Mammary epithelial cell (primary cell): ENCODE measurements at places on chromosomes 12 and 14. TPM values are rescaled to one million over a fixed set of nuclear protein-coding genes. Genes with fewer than 3 reads are reported as not detected.

FAM222A gene
- 0.16 and 1.3 TPM in 2 replicates for total RNA-seq

GRCh38 chr12:46387670-46388069, 15.1 kb upstream of the SLC38A2 start:
- DNase-seq: no peak

SERPINA10 gene
- total RNA-seq: not detected in 2 replicates

DNA sequence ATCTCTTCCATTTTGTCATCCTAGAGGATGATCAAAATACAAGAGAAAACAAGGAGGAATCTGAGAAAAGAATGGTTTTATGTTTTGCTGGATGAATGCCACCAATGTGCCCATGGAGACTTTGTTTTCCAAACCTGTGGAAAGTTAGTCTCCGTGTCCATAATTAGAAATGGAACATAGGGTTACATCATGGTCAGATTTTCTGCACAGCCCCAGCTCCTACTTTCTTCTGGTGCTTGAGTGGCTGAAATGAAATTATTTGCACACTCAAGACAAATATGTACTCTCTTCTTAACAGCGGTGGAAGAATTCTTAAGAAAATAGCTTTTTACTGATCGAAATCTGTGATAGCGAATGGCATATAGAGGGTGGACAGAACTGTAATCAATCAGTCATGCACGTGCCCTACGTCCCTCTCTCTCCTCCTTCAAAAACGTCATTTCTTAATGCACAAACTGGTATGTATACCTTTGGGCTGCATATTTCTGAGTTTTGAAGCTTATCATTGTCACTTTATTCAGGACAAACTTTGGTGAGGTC, 825.2 kb downstream of the AACS start:
- DNase-seq: no peak

GPRC5D gene
- total RNA-seq: not detected in 2 replicates

CACNA2D4 gene
- not detected in 2 replicates for total RNA-seq

DNA sequence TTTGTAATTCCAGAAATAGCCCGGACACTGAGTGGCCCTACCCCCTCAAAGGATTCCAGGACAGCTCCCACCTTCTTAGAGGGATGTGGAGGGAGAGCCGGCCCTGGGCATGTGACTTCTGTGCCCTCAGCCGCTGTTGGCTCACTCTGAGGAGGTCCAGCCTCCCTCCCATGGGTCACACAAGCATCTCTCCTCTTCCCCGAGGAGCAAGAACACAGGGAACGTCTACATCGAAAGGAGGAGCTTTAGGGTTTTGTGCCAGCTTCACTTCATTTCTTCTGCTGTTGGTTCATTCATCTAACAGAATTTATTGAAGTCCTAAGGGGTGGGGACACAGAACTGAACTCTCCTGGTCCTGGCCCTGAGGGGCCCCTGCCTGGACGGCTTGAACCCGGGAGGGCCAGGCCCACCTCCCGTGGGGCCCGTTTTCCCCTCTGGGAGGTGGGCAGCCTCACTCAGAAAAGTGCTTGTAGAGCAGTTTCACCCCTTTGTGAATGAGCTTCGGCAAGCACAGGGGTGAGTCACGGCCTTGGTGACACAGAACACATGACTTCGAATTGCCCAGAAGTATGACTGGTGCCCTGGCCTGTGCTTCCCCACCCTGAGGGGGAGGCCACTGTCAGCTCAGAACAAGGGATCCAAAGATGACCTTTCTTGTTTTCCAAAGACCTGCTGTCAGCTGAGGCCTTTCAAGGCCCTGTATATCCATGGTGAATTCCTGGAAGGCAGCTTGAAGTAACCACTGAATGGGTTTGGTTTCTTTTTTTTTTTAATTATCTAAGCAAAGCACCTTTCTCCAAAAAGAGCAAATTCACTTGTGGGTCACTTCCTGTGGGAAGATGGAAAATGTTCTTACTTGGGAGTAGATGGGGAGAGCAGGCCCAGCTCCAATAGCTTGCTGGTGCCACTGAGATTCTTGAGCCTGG, 39.2 kb downstream of the NFKBIA start:
- peak; percentile 92 for DNase-seq

PIANP gene
- not detected in 2 replicates for total RNA-seq

DNA sequence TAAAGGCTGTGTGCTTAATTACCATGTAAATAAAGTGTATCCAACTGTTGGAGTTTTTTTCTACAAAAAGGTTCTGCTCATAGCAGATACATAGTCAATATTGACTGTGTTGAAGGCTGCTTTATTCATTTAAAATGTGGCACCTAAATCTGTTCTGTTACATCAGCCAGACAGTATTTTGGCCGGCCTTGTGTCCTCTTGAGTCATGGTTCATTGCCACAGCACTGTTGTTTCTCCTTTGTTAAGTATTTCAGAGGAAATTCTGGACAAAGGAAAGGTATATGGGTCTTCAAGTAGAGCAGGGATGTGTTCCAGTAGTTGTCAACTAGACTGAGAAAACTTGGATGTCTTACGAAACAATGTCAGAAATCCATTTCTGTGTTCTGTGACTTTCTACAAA, 95.5 kb downstream of the SLC38A6 start:
- no peak for DNase-seq

DNA sequence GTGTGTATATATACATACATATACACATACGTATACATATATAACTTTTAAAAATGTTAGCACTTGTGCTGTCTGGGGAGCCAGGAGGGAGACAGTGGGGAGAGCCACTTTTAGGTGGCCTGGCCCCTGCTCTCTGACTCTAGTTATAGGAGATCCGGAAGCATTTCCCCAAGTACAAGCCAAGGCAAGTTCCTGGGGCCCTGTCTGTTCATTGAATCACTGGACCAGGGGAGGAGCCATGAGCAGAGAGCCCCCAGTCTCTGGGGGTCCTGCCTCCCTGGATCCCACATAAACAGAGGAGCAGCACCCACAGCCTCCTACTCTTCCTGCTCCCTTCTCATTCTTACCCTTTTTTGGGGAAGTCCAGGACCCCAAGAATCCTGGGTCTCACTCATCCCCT, 45.4 kb upstream of the TMED10 start:
- peak; percentile 82 for DNase-seq

MYF5 gene
- not detected for total RNA-seq

OTX2 gene
- not detected for total RNA-seq

SYNDIG1L gene
- not detected for total RNA-seq

DNA sequence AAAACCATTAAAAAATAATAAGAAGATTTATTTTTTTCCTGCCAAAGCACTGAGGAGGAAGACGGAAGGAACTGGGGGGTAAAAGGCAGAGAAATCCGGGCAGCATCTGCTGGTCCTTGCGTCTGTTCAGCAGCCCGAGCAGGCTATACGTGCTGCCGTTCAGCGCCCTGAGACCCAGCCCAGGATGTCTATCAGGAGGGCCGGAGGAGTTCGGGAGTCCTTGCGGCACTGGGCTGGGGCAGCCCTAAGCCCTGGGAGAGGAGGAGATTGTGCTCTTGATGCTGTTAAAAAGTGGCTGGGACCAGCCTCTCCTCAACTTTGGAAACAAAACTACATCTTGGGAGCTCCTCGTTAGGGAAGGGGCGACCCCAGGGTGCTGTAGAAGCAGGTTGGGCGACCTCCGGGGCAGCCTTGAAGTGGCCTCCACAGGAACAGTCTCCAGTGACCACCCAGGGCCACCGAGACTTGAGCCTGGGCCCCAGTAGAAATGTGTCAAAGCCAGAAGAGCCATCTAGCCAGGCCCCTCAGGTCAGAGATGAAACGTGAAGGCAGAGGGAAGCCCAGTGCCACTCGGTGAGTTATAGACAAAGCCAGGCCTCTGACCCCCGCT, 14.3 kb downstream of the PGF start:
- DNase-seq: no peak

DNA sequence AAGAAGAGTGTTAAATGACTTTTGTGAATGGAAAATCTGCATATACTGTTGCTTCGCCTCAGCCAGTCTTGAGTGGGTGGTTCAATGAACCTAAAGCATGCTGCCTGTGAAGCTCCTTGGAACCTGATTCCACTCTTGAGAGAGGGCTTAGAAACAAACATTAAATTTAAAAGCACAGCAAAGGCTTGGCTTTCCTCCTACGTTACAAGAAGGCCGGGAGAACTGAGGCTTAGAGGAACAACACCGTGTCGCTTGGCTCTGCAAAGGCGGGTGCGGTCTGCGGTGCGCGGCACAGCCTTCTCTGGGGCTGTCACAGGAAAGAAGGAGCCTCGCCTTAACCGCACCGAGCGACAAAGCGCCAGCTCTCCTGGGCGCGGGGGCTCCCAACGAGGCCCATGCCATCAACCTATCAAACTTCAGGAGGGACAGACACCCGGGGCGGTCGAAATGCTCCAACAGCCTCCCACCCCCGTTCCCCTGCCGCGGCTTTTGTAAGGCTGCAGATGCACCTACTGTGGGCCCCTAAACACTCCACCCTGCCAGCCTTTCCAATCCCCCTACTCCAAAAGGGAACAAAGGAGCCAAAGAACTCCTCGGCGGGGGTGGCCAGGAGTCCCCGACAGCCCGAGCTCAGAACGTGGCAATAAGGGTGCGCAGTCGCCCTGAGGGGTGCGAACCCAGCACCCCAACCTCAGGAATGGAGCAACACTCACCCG, 729 bp downstream of the OSBPL8 start:
- DNase-seq: peak; percentile 40

DNA sequence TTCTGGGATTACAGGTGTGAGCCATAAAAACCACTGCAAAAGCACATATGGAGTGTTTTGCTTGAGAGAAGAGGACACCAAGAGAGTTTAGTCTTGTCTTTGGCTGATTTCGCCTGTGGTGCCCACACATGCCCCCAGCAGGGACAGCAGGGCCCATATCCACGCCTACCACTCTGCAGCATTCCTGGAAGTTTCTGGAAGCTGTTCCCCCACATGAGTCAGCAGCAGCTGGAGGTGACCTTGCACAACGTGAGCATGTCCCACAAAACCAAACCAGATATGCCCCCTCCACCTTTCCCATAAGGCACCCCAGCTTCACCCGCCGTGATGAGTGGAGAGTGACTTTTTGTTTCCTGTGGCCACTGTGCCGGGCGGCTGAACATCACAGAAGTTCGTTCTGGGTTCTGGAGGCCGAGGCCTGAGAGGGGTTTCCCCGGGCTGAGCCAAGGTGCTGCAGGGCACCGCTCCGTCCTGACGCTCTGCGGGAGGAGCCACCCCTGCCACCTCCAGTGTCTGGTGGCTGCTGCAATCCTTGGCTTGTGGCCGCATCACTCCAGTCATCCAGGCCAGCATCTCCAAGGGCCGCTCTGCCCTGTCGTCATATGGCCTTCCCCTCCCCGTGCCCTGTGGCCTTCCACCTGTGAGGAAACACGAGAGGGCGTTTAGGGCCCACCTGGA, 4.7 kb downstream of the ASPG start:
- DNase-seq: no peak

DNA sequence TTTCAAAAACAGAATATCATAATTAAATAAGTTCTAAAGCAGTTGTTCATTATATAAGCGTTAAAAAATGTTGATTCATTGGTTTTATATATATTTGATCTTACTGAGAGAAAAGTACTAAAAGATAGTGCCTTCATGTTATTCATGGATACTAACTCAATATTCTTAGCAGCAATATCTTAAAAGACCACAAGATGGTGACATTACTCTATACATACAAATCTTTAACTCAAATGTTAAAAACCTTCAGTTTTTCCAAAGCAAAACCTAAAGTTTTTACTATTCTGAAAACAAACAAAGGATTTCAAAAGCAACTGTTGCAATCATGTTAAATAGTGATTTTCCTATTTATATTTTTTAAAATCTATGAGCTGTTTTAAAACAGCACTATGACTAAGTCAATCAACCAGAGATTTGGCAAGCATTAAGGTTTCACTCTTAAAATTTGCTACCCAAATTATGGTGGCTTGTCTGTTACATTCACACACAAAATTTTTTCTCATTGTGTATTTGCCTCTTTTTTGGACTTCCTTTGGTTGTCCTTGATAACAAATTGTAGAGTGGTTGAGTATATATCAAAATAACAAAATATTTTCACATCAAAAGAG, 50.1 kb upstream of the RERGL start:
- DNase-seq: peak; percentile 9

SPIC gene
- total RNA-seq: not detected in 2 replicates

DNA sequence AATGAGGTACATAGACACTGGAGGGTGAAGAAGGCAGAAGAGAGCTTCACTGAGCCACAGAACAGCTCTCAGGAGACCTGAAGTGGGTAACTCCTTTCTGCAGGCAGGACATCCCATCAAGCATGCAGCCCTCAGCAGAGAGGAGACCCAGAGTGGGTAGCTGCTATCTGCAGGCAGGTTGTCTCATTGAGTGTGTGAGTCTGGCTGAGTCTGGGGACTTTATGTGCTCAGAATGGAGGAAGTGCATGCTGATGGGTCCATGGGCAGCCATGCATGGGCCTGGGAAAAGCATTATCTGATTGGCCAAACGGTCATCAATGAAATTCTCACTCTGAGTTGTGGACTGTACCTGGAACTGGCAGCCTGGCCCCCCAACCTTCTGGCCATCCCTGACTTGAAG, 14.7 kb upstream of the HIGD1C start:
- DNase-seq: no peak

- no peak for DNase-seq
Observed at GRCh38 chr14:51652168-51653078, 713 bp downstream of the FRMD6 start.

GALNT8 gene
- 2.8 TPM for total RNA-seq

DNA sequence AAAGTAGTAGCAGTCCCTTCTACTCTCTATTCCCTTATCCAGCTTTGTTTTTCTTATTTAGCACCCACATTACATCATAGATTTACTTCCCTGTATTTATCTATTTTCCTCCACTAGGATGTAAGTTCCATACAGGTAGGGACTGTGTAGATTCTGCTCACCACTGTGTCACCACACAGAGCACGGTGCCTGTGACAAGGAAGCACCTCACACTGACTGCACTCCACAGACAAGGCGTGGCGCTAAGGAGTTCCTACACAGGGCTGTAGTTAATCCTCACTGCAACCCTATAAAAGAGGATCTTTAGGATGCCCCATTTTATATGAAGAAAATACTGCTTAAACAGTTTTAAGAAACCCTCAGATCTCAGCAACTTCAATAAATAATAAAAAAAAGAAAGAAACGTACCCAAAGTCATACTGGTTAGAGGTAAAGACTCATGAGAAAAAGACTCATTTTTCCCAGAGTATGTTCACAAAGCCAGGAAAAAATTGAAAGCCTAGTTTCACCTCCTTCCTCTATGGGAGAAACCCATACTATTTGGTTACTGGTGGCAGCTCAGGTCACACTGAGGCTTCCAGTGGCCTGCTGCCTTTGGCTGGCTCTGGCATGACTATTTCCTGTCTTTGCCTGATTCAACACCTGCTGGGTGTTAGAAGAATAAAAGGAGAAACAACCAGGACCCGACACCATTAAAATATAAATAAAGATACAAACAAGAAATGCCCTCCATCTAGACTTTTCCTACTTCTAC, 36.9 kb downstream of the RAD9B start:
- no peak for DNase-seq

CFAP73 gene
- total RNA-seq: not detected

TESPA1 gene
- not detected for total RNA-seq
